ENCODE measurements at places on chromosomes 6 and 20.

DNA sequence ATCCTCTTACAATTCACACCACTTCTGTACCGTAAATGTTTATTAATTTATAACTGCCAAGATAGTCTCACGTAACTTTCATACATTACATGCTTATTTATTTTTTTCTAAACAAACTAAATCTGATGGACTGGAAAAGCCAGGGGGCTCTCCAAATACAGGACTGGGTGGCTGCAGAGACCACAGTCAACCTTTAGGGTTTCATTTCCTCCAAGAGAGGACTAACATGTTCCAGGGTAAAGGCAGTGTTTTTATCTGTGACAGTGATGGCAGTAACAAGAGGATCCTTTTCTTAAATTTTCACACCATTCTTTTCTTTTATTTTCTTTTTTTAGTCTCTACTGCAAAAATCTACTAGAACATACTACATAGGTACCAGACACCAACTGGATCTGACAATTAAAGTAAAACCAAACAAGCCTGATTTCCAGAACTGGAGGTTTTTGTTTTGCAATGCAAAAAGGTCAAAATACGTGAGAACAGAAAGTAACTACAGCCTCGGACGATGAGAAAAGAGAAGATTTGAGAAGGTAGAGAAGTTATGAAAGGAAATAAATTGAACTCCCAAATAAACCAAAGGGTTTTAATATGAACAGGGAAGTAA lies 1.2 kb downstream of the LMBRD1 start:
- no peak for DNase-seq

GRCh38 chr6:87664921-87665485 lies 37.0 kb downstream of the AKIRIN2 start:
- no peak for DNase-seq

GRCh38 chr6:83974409-83975050 lies 59.0 kb upstream of the MRAP2 start:
- DNase-seq: no peak

- DNase-seq: no peak
These were observed 156.5 kb downstream of the SMOC2 start for GRCh38 chr6:168597471-168597875.

DNA sequence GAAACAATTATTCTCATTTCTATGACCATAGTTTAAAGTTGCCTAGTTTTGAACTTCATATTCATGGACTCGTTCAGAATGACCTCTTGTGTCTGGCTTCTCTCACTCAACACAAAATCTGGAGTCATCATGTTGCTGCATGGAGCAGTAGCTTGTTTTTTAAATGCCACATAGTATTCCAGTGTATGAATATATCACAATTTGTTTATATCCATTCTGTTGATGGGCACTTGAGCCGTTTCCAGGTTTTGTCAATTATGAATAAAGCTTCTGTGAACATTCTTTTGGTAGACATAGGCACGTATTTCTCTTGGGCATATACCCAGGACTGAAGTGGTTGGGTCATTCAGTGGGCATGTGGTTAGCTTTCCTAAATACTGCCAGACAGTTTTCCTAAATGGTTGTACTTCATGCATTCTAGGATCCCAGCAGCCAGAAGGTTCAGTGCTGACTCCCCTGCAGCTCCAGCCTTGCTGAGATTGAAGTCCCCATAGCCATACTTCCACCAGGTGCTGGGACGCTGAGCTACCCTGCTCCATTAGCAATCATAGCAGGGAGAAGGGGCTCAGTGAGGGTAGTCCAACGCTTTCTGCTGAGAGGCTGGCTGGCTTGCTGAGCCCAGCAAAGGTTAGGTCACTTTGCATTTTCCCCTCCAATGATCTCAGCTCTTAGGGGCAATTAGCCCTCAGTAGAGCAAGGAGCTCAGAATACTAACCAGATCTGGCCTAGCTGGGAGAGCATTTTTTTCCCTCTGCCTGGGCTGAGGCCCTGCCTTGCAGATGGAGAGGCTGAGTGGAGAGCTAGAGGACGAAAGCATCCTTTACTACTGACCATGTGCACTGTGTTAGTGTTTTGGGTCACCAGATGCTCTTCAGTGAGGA lies 35.7 kb upstream of the CTNNBL1 start:
- no peak for DNase-seq

DNA sequence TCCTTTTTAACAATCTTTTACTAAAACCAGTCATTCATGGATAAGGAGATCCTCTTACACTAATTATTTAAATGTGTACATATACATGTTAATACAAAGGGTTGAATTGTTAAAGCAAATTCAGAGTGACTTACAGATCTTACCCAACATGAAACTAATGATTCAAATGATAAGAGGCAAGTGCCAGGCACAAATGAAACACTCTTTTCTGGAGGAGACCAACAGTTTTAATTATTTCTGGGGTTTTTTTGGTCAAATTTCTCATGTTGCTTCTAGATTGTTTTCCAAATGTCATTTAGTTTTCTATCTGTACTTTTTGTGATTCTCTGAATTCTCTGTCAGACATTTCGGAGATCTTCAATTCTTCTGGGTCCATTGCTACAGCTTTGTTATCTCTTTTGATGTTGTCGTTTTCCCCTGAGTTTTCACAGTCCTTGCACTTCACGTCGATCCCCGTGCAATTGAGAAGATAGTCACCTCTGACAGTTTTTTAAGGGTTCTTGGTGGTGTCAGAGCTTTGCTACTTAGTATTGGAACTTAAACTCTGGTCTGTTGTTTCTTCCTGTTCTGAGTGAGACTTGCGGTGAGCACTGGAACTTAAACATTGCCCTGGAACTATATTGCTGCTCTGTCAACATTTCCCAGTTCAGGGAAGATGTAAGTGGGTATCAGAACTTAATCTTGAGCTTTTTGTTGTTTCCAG lies 23.2 kb downstream of the MAS1 start:
- no peak for DNase-seq

DNA sequence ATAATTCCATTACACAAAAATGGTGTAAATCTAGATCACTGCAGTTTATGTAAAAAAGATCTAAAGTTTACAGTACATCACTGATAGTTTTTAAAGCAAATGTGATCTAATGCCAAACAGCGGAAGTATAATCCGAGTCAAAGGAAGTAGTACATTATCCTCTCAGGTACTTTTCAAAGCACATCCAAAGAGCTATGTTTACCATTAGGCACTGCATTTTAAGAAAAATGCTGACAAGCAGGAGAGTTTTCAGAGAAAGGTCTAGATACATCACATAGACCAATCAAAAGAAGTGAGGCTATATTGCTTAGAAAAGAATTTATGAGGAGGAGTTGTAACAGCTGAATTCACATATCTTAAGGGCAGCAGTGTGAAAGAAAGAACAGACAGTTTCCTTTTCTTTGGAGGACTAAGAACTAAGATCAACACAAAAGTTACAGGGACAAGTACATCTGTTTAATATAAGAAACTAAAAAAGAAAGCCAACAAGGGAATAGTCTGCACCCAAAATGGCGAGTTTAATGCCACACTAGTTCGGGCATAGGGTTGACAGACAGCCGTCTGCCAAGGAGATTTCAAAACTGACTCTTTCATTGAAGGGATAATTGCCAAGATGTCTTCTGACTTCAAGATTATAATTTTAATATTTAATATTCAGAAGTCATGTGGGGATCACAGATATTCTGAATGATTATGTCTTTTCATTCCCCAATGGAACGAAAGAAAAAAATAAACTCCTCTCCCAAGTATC lies 1.4 kb downstream of the ZNF184 start:
- no peak for DNase-seq

DNA sequence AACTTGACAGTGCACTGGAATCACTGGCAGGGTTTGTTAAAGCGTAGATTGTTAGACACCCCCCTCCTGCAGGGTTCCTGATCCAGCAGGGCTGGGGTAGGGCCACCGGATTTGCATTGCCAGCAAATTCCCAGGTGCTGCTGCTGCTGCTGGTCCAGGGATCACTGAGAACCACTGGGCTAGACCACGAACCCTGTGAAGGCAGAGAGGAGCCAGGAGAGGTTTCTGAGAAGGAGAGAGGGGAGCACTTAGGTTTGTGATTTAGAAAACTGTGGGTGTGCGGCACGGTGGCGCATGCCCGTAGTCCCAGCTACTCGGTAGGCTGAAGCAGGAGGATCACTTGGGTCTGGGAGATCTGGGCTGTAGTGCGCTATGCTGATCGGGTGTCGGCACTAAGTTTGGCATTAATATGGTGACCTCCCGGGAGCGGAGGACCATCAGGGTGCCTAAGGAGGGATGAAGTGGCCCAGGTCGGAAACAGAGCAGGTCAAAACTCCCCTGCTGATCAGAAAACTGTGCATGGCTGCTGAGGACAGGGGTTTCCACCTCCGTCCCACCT lies 53.6 kb upstream of the FAM83D start:
- no peak for DNase-seq

DNA sequence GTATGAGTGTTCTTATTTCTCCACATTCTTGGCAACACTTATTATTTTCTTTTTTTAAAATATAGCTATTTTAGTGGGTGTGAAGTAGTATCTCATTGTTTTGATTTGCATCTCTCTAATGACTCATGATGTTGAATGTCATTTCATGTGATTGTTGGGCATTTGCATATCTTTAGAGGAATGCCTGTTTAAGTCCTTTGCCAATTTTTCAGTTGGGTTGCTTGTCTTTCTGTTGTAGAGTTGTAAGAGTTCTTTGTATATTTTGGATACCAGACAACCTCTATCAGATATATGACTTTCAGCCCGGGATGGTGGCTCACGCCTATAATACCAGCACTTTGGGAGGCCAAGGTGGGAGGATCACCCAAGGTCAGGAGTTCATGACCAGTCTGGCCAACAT lies 5.1 kb upstream of the POPDC3 start:
- no peak for DNase-seq

DNA sequence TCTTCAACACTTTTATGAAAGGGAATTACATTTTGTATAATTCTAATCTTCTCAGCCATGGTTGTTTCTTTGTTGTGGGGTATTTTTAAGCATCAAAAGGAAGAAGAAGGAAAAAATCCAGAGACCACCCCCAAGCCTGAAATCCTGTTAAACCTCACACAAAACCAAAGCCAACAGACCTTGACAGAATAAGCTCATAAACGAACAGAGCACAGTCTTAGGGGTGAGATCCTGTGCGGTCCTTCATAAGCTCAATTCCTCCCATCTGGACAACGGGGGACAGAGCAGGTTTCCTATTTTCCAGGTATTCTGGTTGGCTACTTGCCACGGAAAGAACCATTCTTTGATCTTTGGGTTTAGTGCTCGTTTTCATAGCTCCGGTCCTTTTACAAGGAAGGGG lies 151.3 kb upstream of the SULF2 start:
- no peak for DNase-seq

- no peak for DNase-seq
These were observed 19.7 kb upstream of the EFHC1 start for GRCh38 chr6:52400313-52401041.

DNA sequence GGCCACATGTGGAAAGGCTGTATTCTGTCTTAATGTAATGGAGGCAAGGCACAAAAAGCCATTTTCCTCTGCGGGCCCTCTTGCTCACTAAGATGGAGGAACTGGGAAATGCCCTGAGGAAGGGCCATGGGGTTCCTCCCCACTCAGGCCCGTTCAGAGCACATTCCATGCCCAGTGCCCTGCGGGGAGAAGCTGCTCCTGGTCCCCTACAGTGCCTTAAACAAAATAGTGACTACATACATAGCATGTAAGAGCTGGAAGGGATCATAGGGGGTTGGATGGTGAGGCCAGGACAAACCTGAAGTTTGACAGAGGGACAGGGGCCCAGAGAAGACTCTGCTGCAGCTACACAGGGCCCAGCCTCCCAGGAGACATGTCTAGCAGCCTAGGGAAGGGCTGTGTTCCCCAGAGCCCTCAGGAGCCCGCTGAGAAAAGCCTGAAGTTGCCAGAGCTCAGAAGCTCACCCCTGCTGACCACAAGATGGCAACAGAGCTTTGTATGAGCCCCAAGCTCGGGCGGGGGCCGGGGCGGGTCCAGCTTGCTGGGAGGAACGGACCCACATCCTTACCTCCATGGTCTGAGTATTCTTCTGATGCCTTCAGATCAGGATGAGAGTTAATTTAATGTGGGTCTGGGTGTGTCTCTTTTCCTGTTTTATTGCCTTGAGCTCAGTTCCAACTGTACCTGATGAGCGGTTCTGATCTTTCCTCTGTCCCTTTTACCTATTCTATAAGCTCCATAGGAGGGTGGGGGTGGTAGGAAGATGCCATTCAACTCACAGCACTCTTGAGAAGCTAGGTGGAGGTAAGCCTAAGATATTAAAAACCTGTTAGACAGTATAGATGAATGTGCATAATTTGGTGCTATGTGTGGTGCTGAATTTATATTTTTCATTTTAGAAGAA lies 242.9 kb downstream of the CDC5L start:
- peak; percentile 39 for DNase-seq

GRCh38 chr6:138250513-138251247 lies 32.4 kb upstream of the PBOV1 start:
- DNase-seq: no peak

DNA sequence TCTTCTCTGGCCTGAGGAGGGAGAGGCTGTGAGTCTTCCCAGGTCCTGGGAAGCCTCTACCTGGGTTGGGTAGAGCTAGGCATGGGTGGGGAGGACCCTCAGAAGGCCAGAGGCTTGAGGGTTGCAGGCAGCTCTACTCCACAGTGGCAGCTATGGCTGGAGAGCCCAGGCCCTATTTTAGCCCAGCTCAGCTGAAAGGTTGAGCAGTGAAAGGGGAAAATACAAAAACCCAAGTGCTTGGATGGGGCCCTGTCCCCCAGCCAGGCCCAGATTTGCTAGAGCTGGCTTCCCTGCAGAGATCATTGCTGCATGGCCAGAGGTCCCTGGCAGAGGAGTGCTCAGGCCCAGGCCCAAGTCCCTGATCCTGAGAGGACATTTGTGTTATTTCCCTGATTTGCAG lies 45.7 kb downstream of the SUN5 start:
- no peak for DNase-seq

DNA sequence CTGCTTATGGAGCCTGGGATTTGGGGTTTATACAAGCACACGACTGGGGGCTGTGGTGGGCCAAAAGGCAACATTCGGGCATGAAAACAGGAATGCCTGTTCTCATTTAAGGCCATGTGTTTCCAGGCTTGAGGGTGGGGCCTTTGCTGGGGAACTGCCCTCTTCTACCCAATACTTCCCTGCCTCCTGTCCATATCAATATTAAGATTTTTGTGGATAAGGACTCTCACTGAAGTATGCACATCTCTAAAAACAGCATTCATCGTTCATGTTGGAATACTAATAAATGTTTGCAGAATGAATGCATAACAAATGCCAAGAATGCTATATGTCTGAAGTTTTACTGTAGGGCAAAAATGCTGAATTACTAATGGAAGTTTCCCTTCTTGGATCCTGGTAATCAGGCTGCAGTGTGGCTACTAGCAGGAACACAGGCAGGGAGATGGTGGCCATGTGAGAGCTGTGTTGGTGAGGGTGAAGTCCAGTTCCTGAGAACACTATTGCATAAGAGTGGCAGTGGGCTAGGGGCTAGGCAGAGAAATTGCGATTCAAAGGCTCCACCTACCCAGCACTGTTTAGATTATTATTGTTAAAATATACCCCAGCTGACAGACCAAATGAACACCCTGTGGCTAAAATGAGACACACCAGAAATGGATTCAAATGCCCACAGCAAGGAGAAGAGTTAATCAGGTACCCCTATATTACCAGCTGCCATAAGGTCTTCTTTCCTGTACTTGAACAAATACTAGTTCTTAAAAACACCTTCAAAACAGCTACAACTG lies 644.3 kb downstream of the EPM2A start:
- DNase-seq: no peak
